ENCODE measurements at places on chromosomes 4 and X. TPM values are rescaled to one million over a fixed set of nuclear protein-coding genes. Genes with fewer than 3 reads are reported as not detected.

GRCh38 chr4:86544310-86544966, 49.7 kb upstream of the PTPN13 start:
- DNase-seq, result no peak

DNA sequence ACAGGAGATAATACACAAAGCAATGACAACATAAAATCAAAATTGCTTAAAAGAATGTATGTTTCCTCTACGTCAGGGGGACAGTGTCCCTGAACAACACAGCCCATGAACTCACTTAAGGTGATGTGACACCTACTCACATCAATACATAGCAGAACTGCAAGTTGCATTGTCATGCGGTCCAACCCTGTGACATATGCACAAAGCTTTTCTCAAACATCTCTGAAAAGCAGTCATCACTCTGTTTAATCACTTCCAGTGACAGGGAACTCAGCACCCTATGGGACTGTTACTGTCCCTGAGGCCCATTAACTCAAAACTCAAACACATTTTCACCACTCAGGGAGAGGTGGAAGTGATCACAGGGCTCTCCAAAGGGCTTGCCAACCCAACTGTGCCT, 2.4 kb downstream of the STX18 start:
- DNase-seq, result no peak

GRCh38 chr4:185752872-185753271, 59.1 kb downstream of the SORBS2 start:
- no peak for DNase-seq

GRCh38 chr4:163709601-163710000, 215.1 kb downstream of the TMA16 start:
- no peak for DNase-seq

- DNase-seq, result no peak
Observed at GRCh38 chrX:77426811-77427210, 20.4 kb upstream of the FGF16 start.

DNA sequence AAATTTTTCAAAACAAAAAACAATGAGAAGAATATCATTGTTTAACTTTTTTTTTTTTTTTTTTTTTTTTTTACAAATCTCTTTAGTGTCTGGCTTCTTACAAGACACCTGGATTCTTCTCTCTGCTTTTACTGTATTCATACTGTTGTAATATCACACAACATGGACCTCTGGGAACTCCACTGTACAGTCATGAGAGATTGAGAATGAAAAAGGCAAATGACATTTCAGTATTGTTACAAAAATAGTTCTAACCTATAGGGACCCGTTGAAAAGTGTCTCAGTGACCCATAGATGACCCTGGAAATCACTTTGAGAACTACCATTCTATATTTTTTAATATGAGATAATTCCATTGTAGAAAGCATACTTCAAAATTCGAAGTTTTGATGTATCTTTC, 124.4 kb downstream of the SLIT2 start:
- no peak for DNase-seq

DNA sequence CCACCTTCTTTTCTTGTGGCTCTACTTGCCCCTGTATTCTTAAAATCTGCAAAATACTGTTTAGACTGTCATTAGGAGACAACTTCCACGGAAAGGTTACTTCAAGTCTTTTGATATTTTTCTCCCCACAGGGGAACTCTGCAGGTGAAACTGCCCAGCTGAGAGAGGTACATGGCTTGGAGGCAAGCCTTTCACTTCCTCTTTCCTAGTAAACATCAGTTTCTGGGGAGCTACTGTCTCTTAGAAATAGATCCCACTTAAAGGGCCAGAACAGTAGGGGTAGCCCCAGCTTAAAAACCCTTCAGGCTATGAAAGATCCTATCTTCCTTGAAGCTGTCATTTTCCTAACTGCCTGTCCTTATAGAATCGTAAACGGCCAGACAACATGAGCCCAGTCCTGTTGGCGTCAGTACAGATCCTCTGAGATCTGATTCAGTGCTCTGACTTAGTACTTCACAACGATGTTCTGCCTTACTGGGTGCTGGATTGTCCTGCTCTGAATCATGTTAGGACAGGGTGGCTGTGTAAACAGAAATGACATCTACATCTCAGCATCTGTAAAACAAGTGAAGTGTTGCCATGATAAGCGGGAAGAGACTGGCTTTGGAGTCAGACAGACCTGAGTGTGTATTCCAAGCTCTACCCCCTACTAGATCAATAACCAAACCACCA, 102.1 kb downstream of the ITIH6 start:
- DNase-seq, result no peak

- no peak for DNase-seq
Observed at GRCh38 chrX:44303119-44303518, 40.4 kb downstream of the EFHC2 start.

DNA sequence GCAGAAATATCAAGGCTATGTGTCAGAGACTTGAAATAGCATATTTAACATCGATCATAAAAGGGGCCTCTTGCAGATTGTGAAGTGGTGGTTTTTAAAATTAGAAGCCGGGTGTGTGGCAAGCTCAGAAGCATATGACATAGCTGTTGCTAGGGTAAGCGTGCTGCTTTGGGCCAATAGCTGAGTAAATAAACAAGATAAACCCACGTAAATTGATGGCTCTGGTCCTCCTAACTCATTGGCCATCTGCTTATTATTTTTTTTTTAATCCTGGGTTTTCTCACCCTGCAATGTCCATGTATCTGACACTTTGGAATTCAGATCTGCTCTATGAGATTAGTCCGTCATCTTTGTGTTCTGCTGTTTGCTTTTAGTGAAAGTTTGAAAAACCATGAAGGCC, 32.6 kb upstream of the STOX2 start:
- DNase-seq, result no peak

- no peak for DNase-seq
Observed at GRCh38 chr4:22348410-22348809, 167.5 kb downstream of the ADGRA3 start.

- no peak for DNase-seq
Observed at GRCh38 chr4:24513718-24514117, 70.6 kb downstream of the DHX15 start.

DNA sequence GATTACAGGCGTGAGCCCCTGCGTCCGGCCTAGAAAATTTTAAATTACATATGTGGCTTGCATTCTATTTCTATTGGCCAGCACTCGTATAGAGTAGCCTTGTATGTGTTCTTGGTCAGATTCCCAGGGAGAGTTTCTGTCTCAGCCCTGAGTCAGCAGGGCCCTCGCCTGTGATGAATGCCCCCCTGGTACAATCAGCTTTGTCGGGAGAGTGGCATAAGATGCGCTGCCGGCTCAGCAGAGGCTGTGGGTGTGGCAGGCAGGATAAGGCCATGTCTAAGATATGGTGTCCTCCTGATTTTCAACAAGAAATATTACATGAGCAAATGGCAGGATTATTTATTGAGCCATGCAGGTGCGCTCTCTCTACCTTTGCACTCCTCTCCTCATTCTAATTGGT, 1.6 kb upstream of the REELD1 start:
- DNase-seq, result no peak

- DNase-seq, result no peak
Observed at GRCh38 chr4:158259955-158260575, 49.8 kb downstream of the TMEM144 start.

GRCh38 chrX:8297766-8298165, 126.7 kb upstream of the VCX2 start:
- no peak for DNase-seq

- DNase-seq, result peak; percentile 97
Observed at GRCh38 chr4:56821381-56822243, at the start of gene SPINK2. Gene SPINK2, minus strand, starts transcription at chr4:56821701. Its CDS starts 39 bp downstream, at chr4:56821662.

- no peak for DNase-seq
Observed at GRCh38 chr4:180164799-180165198, 2078.4 kb upstream of the TENM3 start.

DNA sequence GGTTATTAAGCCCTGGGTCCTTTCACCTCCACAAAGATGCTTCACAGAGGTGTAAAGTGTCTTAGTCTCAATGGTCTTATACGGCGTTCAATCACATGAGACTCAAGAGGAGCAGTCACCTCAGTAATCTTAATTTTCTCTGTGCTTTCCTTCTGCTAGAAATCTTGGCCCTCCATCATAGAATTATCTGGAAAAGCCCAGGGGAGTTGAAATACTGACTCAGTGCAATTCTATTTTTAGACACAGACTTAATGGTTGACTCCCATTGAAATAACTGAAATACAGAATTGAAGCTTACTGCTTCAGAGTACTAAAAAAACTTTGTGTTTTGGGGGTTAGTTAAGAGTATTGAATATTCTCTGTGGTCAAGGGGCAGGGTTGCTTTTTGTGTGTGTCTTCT, 94.5 kb upstream of the IL15 start:
- DNase-seq, result no peak

DNA sequence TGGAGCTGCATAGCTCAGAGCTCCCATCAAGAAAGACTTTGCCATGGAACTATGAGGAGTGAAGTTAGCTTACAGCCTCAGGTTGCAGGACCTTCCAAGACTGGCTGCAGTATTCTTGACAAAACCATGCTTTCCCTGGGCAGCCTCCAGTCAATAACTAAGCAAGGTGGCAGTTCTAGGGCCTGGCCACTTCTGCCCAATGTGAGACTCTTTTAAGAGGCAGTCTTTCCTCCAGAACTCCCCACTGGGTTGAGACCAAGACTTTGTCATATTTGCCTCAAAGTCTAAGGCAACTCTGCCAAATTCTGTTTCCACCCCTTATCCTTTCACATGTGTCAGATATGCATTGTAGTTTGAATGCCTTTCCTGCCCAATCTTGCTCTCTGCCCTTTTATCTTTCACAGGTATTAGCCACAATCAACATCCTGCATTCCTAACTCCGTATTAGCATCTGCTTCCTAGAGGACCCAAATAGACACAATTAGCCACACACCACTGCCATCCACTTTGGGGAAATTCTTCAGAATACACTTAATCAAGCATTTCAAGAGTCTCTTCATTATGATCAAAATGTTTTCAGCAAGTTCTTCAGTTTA, 17.7 kb upstream of the SLC25A43 start:
- peak; percentile 60 for DNase-seq

DNA sequence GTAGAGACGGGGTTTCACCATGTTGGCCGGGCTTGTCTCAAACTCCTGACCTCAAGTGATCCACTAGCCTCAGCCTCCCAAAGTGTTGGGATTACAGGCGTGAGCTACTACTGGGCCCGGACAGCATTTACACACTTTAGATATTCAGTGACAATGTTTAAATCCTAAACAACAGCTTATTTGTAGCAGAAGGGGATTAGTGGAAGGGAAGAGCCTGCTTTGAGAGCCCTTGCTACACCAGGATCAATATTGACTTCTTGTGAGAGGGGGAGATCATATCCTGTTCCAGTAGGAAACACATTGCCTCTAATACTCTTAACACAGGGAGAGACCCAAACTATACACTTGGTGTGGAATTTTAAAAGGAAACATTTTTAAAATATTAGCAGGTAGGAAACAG, 7.1 kb downstream of the MGST2 start:
- DNase-seq, result no peak

Gene BTK
- total RNA-seq, result 2.3 TPM

Gene GATA1
- total RNA-seq, result not detected

Gene IL1RAPL2
- total RNA-seq, result 0.13 TPM

Gene SPIN2B
- 13.7 TPM for total RNA-seq

Gene GSX2
- not detected for total RNA-seq

Gene HS3ST1
- 2.8 TPM for total RNA-seq

Gene SSX2B
- not detected for total RNA-seq

Gene HUWE1
- 325 TPM for total RNA-seq
